ENCODE measurements at places on chromosomes 6 and 20. TPM values are rescaled to one million over a fixed set of nuclear protein-coding genes. Genes with fewer than 3 reads are reported as not detected.

Gene GTSF1L
- not detected for total RNA-seq

Gene KIAA1755
- not detected for total RNA-seq

Gene KCNK16
- not detected for total RNA-seq

Gene IL20RA
- not detected for total RNA-seq

Gene HLA-DOB
- 2.0 TPM for total RNA-seq

Gene SNHG17
- total RNA-seq = 91.4 TPM

Gene PTK7
- total RNA-seq = 95.8 TPM

Gene TOMM6
- total RNA-seq = 206 TPM

- no peak for DNase-seq
Observed at GRCh38 chr20:32208499-32209154, 947 bp downstream of the POFUT1 start.

- DNase-seq = peak; percentile 57
Observed at GRCh38 chr20:25227317-25227831, 20.5 kb upstream of the PYGB start.

DNA sequence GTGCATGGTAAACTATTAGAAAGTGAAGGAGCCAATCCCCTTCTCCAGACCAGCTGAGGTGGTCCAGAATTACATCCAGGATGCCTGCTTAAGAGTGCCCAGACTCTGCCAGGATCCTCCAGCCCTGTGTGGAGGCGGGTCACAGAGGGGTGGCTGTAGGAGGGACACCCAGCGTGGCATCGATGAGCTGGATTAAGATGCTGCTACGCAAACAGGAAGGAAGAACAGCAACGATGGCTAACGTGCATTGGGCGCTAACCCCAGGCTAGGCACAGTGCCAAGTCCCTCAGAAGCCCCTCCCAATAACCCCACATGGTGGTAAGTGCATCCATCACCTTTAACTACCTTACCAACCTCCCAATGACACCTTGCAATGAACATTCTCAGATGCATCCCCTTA lies 63.9 kb upstream of the MRPS10 start:
- DNase-seq = no peak

DNA sequence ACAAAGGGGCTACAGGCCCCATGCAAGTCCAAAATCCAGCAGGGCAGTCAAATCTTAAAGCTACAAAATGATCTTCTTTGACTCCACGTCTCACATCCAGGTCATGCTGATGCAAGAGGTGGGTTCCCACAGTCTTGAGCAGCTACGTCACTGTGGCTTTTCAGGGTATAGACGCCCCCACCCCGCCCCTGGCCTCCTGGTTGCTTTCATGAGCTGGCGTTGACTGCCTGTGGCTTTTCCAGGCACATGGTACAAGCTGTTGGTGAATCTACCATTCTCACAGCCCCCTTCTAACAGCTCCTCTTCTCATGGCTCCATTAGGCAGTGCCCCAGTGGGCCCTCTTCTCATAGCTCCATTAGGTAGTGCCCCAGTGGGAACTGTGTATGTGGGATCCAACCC lies 47.0 kb downstream of the NT5E start:
- DNase-seq = no peak

DNA sequence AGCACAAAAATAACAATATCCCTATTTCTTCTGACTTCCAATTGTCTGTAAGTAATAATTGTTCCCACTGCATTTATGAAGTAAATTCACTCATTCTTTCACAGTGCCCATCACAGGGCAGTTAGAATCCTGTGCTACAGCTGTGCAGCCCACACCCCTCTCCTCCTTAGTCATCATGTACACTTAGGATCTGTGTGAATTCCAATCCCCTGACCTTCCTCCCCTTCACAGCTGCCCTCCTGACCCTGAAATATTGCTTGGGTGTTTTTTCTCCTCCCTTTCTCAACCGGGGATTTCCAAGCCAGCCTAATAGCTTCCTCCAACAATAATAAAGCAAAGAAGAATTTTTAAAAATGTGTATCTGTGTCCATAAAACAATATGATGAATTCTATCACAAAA lies 91.5 kb upstream of the BEND6 start:
- DNase-seq = no peak

GRCh38 chr6:45724511-45724910 lies 291.1 kb downstream of the CLIC5 start:
- DNase-seq = peak; percentile 38

- no peak for DNase-seq
Observed at GRCh38 chr6:7237653-7238188, 75.3 kb downstream of the SSR1 start.

GRCh38 chr6:148969603-148970061 lies 222.8 kb downstream of the UST start:
- no peak for DNase-seq

GRCh38 chr20:46430921-46431712 lies 24.7 kb upstream of the ELMO2 start:
- DNase-seq = no peak

- DNase-seq = peak; percentile 1
Observed at GRCh38 chr6:162251257-162251656, 476.3 kb downstream of the PRKN start.

DNA sequence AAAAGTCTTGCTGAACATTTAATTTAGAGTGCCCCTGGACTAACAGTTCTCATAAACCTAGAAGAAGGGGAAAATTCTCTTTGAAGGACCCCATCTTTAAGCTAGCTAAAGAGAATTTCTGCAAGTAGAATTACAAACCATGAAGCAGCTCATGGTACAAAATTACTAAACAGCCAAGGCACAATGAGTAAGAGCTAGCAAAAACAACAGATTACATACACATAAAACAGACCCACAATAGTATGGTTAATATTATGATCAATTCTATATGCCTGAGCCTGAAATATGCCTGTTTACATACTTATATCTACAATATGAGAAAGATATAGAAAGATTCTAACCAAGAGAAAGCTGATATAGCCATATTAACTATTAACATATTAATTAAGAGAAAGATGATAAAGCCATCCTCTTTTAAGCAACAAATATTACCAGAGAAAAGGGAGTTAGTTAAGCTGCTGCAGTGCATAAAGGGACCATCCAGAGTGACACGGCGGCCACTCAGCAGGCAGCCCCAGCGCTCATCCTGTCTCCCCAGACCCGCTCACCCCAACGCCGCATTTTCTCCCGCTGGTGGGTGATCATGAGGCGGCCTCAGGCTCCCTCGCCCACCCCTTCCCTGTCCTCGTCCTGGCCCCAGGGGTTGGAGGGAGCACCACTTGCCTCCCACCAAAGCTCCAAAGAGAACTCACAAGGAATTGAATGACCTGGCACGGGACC lies 98.4 kb upstream of the CARMIL1 start:
- DNase-seq = no peak

GRCh38 chr20:2879146-2879545 lies 5.9 kb downstream of the PTPRA start:
- no peak for DNase-seq

GRCh38 chr20:59508729-59509128 lies 95.6 kb upstream of the PHACTR3 start:
- no peak for DNase-seq

DNA sequence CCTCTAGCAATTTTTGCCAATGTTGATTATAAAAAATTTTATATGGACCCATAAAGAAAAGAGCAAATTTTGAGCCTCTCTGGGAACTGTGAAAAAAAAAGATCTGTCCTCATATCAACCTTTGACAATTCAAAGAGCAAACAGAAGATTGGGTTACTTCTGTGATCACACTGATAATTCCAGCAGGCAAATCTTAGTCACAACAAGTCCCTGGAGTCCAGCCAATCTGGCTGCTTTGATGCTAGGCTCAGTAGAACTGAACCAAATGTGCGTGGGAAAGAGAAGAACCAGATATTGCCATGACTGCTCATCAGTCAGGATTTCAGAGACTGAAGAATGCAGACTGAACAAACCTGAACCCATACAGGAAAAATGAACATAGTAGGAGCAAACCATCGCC lies 438.4 kb upstream of the FLRT3 start:
- DNase-seq = no peak

DNA sequence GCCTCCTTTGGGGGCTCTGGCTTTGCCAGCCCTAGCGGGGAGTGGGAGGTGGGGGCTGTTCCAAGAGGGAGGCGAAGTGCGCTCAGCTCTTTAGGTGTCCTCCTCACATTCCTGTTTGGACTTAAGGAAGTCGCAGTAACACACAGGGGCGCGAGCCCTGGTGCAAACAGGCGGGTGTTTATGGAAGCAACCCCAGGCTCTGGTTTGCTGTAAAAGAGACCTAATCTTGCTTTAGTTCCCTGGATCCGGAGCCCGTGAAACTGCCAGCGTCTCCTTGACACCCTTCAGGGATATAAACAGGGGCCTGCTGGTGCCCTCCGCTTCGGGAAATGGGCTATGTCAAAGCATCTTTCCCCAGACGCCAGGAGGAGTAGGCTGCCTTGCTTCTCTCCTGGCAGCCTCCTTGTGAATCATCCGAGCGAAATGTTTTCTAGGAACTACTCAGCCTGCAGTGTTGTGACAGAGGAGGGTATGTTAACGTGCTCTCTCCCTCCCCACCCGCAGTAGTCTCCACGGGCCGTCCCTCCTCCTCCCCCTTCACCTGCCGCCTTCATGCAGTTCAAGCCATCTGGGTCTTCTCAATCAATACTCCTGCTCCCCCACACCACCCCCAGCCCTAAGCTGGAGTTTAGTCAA lies 168.0 kb upstream of the LRFN2 start:
- no peak for DNase-seq

GRCh38 chr6:94955156-94955555 lies 622.2 kb upstream of the MANEA start:
- no peak for DNase-seq

DNA sequence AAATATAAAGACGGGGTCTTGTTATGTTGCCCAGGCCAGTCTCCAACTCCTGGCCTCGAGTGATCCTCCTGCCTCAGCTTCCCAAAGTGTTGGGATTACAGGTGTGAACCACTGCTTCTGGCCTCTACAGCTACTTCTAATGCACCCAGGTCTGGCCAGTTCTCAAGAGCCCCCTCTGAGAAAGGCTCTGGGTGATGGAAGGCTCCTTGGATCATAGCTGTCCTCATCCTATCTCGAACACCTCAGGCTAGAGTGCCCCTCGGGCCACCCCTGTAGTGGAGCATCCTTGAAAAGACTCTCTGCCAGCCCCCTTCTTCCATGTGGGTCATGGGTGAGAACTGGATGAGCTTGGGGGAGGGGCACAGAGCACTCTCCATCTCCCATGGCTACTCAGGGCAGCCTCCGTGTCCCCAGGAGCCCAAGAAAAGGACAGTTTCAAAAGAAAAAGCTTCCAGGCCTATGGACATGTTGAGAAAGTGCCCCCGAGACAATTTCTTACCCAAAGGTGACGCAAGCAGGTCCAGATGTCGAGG lies 714 bp upstream of the MYLK2 start:
- DNase-seq = no peak

GRCh38 chr20:63124092-63124781 lies 91.7 kb downstream of the YTHDF1 start:
- DNase-seq = no peak

GRCh38 chr6:166433096-166433495 lies 50.4 kb upstream of the MPC1 start:
- DNase-seq = no peak

DNA sequence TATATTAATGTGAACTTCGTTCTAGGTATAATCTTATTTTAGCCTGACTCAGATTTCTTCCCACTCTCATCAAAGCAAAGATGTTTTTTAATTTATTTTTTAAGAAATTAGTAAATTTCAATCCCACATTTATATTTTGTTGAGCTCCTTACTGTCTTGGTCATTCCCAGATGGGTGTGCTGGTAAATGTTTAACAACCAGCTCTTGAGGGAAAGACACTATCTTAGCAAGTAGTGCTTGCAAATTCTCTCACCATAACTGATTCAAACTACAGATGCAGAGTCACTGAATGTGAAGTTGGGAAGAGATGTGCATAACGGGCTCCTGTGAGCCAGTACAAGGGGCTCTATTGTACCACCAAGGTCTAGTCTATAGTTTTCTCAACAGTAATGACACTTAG lies 29.8 kb upstream of the BTN3A2 start:
- DNase-seq = no peak

DNA sequence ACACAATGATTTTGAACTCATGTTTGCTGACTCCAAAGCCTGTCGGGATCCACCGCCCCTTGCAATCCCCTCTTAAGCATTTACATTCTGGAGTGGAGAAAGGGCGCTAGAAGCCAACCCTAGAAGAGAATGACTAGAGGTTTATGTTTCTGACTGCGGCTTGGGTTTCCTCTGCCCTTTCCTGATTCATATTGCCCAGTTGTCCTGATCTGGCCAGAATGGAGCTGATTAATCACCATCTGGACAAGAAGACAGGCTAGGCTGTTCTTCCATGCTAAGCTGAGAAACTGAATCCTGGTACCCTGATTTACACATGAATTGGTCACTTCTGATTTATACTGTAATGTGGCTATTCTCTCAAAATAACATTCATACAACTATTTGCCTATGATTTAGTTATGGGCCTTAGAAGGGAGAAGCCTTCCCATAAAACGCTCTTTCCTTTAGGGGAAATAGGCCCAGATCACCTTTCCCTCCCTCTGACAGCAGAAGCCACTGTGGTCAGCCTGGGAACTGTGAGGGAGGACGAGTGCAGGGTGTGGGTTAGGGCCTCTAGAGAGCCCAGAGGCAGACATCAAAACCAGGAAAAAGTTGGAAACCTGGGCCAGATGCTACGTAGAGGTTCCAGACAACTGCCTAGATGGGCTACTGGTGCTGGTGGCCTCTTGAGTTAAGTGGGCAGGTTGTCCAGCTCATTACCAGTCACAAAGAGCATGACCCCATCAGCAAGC lies 199.2 kb upstream of the PRDM1 start:
- no peak for DNase-seq

- DNase-seq = no peak
Observed at GRCh38 chr6:158911746-158912480, 88.1 kb downstream of the RSPH3 start.

Data from A673 (cell line).